ENCODE measurements at places on chromosomes 1 and 21.

DNA sequence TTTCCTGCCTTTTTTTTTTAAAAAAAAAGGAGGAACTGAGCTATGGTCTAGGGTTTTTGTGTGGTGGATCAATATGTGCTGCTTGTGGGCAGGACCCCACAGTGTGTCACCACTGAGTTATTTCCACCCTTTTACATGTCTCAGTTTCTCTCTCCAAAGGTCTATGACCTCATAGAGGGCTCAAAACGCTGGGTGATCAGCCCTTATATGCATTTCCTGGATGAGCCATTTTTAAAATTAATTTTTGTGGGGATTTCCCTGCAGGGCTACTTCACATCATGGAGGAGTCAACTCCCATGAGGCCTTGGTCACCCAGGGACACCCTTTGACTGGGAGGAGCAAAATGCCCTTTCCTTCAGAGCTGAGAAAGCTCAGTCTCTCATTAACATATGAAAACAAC is 20.7 kb upstream of the HAO2 start:
- DNase-seq: no peak

DNA sequence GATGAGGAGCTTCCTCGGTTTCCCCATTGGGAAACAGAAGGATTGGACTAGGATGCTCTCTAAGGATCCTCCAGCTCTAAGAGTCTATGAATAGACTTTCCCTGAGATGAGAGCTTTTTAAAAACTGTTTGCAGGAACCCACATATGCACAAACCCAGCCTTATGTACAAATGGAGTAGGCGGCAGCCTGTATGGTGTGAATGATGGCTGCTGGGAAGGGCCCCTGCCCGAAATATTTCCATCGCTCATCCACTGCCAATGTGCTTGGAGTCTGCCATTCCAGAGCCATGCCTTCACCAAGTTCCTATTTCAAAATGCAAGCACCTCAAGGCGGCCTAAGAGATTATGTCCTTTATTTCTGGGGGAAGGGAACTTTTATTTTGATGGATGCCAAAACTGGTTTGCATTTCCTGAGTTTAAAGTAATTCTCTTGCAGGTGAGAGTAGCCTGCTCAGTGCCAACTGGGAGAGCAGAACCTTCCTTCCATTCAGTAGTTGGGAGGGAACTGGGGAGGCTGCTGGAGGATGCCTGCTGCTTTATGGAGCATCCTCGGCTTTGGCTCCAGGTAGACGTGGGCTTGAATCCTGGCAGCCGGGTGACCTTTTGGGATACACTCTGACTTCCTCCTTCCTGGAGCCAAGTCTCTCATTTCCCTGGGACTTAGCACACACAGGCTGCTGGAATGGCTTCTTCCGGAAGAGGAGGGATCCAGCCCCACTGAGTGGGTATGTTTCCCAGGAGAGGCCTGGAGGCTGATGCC is 165.9 kb downstream of the ACTL8 start:
- DNase-seq: no peak

- DNase-seq: no peak
These were observed 88.2 kb upstream of the ABCD3 start for GRCh38 chr1:94329986-94330385.

DNA sequence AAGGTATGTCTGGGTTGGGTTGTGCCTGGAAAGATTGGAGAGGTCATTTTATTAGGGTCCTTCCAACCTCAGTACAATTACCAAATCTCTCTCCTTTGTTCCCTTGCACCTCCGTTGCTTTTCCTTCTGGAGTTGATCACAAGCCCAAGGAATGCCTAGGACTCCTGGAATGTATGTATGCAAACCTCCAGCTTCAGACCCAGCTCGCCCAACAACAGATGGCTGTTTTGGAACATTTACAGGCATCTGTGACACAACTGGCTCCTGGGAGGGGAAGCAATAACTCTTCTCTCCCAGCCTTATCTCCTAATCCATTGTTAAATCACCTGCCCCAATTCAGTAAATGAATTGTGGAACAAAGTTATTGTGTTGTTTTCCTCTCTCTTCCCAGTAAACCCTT is 8.3 kb downstream of the TSACC start:
- DNase-seq: no peak

DNA sequence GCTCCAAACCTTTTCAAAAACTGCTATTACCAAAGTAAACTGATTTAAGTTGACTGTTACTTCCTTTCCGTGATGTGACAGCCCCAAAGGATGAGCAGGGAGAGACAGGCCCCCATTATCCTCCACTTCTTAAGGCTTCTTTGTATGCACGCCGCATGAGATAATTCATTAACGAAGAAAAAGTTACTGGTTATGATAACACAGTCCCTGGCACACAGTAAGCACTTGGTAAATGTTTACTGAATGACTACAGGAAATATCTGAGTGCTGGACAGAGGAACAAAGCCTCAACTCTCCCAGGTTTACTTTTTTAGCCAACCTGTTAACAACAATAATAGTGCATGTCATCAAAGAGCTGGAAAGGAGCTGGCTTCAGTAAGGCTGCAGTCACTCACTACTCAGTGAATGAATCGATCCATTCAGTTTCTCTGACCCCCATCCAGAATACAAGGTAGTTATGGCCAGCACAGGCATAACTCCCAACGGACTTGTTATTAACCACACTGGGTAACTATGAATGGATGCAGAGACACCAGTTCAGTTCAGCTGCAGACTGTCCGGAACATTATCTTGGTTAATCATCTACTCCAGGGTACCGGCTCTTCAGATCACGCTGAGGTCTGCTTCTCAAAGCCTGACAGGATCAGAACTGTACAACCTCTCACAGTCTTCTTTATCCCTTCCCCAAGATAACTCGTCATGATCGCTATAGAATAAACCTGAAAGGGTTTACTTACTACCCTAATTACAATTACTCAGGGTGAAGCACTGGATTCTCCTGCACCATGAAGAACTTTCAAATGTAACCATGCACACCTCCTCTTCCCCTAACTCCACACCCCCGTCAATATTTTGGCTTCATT is 58.3 kb downstream of the TGFBR3 start:
- DNase-seq: no peak

DNA sequence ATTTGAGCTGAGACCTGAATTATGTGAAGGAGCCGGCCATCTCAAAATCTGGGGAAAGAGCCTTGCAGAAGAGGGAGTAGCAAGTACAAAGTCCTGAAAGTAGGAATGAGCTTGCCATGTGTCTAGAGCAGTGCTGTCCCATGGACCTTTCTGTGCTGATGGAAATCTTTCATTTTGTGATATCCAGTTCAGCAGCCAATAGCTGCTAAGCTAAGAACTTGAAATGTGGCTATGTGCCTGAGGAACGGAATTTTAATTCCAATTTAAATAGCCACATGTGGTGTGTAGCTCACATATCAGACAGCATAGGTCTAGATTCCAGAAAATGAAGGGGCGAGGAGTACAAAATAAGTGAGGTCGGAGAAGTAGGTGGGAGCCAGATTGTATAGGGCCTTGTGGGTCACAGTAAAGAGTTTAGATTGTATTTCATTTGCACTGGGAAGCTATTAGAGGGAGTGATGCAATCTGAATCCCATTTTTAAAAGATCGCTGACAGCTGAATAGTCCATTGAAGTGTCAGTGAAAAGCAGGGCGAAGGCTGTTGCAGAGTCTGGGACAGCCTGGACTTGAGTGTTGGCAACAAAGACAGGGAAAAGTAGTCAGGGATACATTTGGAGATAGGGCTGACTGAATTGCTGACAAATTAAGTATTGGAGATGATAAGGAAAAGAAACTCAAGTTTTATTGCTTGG is 80.3 kb downstream of the TMEM200B start:
- no peak for DNase-seq

GRCh38 chr21:34017039-34017961 is 56.1 kb upstream of the MRPS6 start:
- no peak for DNase-seq
